ENCODE measurements at places on chromosomes 6 and 20.

GRCh38 chr6:148967011-148967520, 220.2 kb downstream of the UST start:
- no peak for DNase-seq

DNA sequence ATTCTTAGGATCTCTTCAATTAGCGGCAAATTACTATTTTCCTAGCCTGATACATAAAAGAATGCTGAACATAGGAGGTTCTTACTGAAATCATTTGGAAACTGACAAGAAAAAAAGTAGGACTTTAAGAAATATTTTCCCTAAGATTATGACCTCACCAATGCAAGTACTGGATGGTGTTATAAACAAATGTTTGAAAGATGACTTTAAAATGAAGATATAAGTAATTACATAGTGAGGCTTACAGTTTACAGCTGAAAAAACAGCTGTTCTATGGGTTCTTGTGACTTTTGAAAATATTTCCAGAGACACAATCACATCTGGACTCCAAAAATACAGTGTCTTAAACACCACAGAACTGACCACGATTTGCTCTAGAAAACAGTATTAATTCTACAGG, 64.9 kb downstream of the ADAT2 start:
- no peak for DNase-seq

GRCh38 chr6:122422614-122423267, 23.3 kb downstream of the HSF2 start:
- no peak for DNase-seq

DNA sequence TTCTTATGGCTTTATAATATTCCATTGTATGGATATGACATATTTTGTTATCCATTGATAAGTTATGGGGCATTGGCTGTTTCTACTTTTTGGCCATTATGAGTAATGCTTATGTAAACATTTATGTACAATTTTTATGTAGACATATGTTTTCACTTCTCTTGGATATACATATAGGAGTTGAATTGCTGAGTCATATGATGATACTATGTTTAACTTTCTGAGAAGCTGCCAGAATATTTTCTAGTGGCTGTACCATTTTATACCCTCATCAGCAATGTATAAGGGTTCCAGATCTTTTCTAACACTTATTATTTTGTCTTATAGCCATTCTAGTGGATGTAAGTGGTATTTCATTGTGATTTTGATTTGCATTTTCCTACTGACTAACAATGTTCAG, 23.1 kb downstream of the OTOR start:
- DNase-seq: no peak

GRCh38 chr6:48111143-48111506, at the start of gene PTCHD4:
TSS of gene PTCHD4 (minus strand) at chr6:48111197. CDS start at chr6:48068957, 42,240 bp downstream.
- DNase-seq: no peak

- no peak for DNase-seq
Measured at GRCh38 chr6:44043479-44044153, 83.6 kb downstream of the MRPL14 start.

Measured in NK-92 treated with Interleukin-12 subunit alpha and Interleukin-12 subunit beta, amount 100 ng/mL, for 24 hours (cell line).